ENCODE measurements at places on chromosomes 1 and 21. TPM values are rescaled to one million over a fixed set of nuclear protein-coding genes. Genes with fewer than 3 reads are reported as not detected.

GCSAML gene
- not detected for total RNA-seq

DNA sequence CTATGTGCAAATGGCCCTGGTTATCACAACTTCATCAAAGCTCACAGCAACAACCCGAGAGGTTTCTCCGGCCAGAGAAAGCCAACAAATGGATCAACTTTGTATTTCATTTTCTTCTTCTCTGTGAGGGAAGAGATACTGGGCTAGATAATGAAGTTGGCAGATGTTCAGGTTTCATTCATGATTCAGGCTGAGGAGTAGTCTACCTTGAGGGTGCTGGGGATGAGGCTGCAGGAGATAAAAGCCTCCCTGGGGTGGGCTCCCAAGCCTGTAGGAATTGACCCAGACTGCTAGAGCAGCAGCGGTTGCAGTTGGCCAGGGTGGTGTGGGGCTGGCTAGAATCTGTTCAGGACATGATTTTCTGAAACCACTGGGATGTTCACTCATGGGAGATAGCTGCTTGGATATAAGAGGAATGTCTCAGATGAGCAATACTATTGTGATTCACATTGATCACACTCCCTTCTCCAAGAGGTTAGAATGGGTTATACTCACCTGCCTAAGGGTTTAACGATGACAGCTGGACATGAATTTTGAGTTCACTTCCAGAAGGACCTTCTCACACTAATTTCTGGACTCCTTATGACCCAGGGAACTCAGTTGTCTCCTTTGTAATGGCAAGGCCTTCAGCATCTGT is 64.0 kb downstream of the SYT6 start:
- DNase-seq = no peak
- H3K4me1 ChIP-seq = no peaks in the 10 kb centered on the region
- no peaks in the 10 kb centered on the region for H3K36me3 ChIP-seq
- H3K4me3 ChIP-seq = no peak overlapping the region
- H3K27ac ChIP-seq = no peak overlapping the region

DNA sequence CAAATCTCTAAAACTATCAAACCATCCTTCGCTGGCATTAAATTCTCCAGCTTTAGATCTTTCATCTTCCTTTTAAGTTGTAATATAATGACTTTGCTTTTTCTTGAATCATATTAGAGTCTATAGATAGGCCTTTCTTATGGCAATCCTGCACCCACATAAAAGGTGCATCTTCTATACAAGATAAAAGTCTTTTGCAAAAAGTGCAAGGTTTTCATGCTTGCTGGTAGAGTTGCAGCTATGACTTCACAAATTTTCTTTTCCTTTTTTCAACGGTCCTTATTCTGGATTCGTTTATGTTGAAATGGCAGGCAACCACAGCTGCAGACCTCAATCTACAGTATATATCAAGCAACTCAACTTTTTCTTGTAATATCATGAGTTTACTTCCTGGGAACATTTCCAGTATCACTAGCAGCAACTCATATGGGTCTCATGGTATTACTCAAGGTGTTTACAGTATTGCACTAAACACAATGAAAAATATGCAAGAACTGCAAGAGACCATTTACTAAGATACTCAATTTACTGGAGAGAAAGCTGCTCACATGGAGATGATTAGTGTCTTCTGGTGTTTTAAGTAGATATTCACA is 22.1 kb downstream of the OMA1 start:
- H3K4me1 ChIP-seq = peaks cover 7% of the 10 kb centered on the region
- no peak overlapping the region for H3K27ac ChIP-seq
- H3K36me3 ChIP-seq = no peaks in the 10 kb centered on the region
- H3K27me3 ChIP-seq = no peaks in the 10 kb centered on the region
- H3K4me3 ChIP-seq = no peak overlapping the region
- DNase-seq = no peak

CCDC24 gene
- total RNA-seq = 1.2 TPM

LDLRAD1 gene
- not detected for total RNA-seq

DNA sequence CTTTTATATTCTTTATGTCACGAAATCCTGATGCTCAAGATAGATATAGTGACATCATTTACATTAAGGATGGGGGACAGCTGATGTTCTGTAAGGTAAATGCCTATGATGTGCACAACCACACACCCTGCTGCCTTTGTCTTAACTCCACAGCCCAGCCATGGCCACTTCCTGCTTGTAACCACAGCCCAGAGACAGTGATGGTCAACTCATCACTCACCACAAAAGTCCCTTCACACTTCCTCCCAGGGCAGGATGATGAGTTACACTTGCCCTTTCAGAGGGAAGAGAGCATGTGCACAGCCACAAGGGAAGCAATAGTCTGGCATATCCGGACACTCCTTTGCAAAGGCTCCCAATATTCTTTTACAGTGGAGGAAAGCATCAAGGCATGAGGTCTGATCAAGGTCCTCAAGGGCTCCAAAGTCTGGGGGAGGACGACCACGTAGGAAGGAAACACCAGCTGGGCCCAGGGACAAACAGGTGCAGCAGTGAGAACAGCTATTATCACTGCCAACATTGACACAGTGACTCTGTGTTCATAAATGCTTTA is 53.8 kb downstream of the PLPP3 start:
- H3K4me3 ChIP-seq = no peak overlapping the region
- H3K4me1 ChIP-seq = peaks cover 71% of the 10 kb centered on the region
- peaks cover 28% of the 10 kb centered on the region for H3K36me3 ChIP-seq
- H3K27ac ChIP-seq = peak overlapping the region; percentile 18
- DNase-seq = peak; percentile 36

KDM5B gene
- total RNA-seq = 229 TPM

DNA sequence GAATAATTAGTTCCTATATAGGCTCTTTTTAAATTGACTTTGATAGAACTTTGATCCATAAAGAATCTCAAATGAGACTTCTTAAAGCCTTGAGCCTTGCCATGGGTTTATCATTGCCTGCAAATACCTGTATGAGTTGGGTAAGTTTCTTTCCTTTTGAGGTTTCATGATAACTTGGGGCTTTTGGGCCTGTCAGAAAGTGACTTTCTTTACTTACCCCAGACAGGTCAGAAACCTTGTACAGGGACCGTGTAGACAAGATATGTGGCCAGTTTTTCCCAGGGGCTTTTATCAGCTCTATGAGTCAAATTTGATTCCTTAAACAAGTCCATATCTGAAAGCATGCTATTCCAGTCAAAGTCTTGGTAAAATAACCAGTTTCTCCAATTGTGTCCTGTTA is 17.3 kb downstream of the KCTD3 start:
- H3K27ac ChIP-seq = no peak overlapping the region
- peaks cover 54% of the 10 kb centered on the region for H3K36me3 ChIP-seq
- H3K27me3 ChIP-seq = no peaks in the 10 kb centered on the region
- no peak for DNase-seq
- H3K4me3 ChIP-seq = no peak overlapping the region

CHRNB2 gene
- under 0.01 TPM for total RNA-seq

GRCh38 chr1:179107706-179108629 is 26.1 kb downstream of the TOR3A start:
- no peaks in the 10 kb centered on the region for H3K27me3 ChIP-seq
- DNase-seq = no peak
- no peaks in the 10 kb centered on the region for H3K4me1 ChIP-seq
- H3K36me3 ChIP-seq = peaks cover 61% of the 10 kb centered on the region
- no peak overlapping the region for H3K4me3 ChIP-seq

GRCh38 chr1:1894354-1895059 is 3.6 kb upstream of the GNB1 start:
- no peaks in the 10 kb centered on the region for H3K27me3 ChIP-seq
- no peak overlapping the region for H3K4me3 ChIP-seq
- peaks cover 58% of the 10 kb centered on the region for H3K4me1 ChIP-seq
- no peaks in the 10 kb centered on the region for H3K36me3 ChIP-seq
- H3K27ac ChIP-seq = peak overlapping the region; percentile 40

DNA sequence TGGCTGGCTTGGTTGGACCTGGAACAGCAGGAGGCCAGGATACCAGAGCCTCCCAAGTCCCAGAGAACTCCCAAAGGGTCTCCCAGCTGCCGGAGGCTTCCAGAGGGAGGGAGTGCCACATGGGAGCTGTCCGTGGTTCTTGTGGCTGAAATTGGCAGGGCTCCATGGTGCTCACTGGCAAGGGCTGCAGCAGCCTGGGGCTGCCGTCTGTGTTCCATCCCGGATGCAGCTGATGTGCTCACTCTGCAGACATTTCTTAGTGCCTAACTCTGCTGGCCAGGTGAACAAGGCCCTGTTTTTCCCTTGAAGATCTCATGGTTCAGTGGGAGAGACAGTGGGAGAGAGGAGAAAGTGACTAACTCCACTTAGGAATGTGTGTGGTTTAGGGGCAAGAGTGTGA is 261.1 kb downstream of the CAMTA1 start:
- H3K36me3 ChIP-seq = no peaks in the 10 kb centered on the region
- peaks cover 69% of the 10 kb centered on the region for H3K27me3 ChIP-seq
- DNase-seq = peak; percentile 78
- no peaks in the 10 kb centered on the region for H3K4me1 ChIP-seq

GRCh38 chr21:31182231-31183140 is 144.2 kb upstream of the KRTAP19-8 start:
- H3K36me3 ChIP-seq = no peaks in the 10 kb centered on the region
- H3K27ac ChIP-seq = no peak overlapping the region

DNA sequence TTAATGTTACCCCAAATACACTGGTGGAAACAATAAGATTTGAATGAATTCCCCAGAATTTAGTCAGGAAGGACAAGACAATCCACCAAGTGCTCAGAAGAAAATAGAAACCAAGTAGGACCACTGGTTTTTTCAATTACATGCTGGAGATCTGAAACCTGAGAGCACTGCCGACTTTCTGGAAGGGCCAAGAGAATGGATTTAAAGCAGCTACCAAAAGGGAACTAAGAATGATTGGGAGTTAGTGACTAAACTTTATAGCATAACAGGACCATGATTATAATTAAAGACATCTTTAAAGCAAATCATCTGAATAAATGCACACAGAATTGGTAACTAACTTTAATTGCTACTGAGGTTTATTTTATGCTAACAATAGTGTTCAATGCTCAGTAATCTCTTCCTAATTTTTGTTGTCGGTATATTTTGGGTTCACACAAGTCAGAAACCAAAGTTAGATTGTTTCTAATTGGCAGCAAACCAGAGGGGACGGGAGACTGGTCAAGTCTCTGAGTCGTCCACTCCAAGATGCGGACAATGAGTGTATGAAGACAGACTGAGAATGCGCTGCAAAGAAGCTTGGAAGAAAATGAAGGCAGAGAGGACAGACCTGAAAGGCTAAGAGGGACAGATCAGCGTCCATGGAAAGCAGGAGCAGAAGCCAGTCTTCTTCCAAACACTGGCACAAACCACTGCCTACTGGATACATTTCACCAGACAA is 2.3 kb upstream of the RGS13 start:
- DNase-seq = no peak
- no peaks in the 10 kb centered on the region for H3K36me3 ChIP-seq
- H3K27me3 ChIP-seq = no peaks in the 10 kb centered on the region
- no peaks in the 10 kb centered on the region for H3K4me1 ChIP-seq
- H3K27ac ChIP-seq = no peak overlapping the region

ASCL5 gene
- not detected for total RNA-seq

DNA sequence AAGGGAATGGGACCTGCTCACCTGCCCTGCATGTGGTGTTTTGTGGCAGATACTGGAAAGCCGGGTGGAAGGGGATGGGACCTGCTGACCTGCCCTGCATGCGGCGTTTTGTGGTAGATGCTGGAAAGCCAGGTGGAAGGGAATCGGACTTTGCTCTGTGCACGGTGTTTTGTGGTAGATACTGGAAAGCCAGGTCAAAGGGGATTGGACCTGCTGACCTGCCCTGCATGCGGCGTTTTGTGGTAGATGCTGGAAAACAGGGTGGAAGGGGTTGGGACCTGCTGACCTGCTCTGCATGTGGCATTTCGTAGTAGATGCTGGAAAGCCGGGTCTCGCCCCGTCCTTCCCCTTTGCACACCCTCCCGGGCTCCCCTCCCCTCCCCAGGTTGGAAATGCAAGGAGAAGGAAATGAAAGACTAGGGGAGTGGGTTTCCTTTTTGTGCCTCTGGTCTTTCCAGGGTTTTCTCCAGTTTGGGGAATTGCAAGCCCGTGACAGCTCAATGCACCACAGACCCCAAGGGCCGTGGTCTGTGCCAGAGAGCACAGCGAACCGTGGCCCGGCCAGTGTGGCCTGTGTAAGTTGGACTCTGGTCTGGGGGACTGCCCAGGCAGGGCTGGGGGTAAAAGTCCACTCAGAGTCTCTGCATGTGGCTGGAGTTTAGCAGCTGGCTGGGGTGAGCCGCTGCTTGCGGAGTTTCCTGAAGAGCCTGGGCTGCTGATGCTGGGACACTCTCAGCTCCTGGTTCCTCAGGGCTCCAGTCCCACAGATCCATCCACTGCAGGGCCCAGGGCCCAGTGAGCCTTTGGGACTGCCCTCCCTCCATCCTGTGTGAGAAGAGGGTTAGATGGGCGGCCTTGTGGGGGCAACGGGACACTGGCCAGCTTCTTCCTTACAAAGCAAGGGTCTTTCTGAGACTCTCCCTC is 105.5 kb downstream of the CRYAA start:
- H3K27me3 ChIP-seq = no peaks in the 10 kb centered on the region
- no peaks in the 10 kb centered on the region for H3K36me3 ChIP-seq
- peaks cover 12% of the 10 kb centered on the region for H3K4me1 ChIP-seq
- DNase-seq = peak; percentile 58
- H3K4me3 ChIP-seq = no peak overlapping the region

DNA sequence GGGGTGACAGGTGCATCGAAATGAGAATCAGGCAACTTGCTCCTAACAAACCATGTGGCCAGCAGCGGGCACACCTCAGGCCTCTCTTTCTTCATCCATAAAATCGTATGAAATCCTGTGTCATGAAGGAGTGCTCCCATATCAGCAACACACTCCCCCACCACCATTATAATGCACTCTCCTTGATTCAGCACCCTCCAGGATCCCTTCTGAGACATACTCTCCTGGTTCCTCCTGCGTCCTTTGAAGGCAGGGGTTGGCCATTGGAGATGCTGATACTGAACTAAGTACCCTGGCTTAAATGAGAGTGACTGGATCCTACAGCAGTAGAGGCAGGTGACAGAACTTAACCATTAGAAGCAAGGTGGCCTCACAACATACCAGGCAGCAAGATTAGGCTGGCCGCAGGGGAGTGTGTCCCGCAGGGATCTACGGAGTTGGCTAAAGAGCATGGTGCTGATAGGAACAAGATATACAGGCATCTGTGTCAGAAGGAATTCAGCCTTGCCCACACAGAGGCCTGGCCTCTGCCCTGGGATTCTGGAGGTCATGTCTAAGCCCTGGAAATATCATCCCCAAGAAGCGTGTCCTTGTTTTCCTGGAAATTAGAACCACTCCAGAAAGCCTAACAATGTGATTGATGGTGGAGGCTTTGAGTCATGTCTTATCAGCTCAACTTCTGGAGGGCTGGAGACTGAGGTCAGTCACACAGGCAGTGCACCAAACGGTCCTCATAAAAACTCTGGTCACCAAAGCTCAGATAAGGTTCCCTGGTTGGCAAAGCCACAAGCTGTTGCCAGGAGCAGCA is 16.8 kb downstream of the S100A7A start:
- H3K36me3 ChIP-seq = no peaks in the 10 kb centered on the region
- no peaks in the 10 kb centered on the region for H3K4me1 ChIP-seq
- H3K4me3 ChIP-seq = no peak overlapping the region
- no peak for DNase-seq

GRCh38 chr1:39642796-39643195 is 3.4 kb upstream of the HEYL start:
- DNase-seq = no peak
- peaks cover 25% of the 10 kb centered on the region for H3K4me1 ChIP-seq
- no peak overlapping the region for H3K27ac ChIP-seq
- H3K27me3 ChIP-seq = peaks cover 12% of the 10 kb centered on the region
- H3K4me3 ChIP-seq = no peak overlapping the region

- H3K4me3 ChIP-seq = peak overlapping the region; percentile 79
- no peaks in the 10 kb centered on the region for H3K36me3 ChIP-seq
- no peaks in the 10 kb centered on the region for H3K27me3 ChIP-seq
- H3K27ac ChIP-seq = no peak overlapping the region
- H3K4me1 ChIP-seq = peaks cover 42% of the 10 kb centered on the region
Observed at GRCh38 chr1:86706018-86706635, 1.8 kb downstream of the SH3GLB1 start.

Data from stomach (tissue), 19 donors.